Uterus (tissue), 4 donors: ENCODE measurements at places on chromosomes 12 and 14.

GRCh38 chr12:96327889-96328288 is 72.3 kb downstream of the CDK17 start:
- no peak for DNase-seq

DNA sequence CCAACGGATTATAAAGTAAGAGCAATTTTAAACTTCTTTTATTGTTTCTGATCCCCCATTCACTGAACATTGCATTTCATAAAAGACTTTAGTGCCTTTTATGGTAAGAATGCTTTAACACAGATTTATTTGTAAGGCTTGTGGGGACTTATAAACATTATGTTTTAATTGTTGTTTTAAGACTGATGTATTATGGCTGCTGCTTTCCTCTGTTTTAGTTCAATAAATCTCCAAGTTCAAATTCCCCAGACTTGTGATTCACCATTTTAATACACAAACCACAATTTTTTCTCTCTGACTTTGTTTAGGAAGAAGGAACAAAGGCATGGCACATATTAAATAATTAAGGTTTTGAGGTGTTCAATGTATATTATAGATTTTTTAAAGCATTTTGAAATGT is 753.3 kb downstream of the SLC6A15 start:
- DNase-seq = no peak

GRCh38 chr12:54765652-54766051 is 88.7 kb upstream of the MUCL1 start:
- no peak for DNase-seq

- DNase-seq = no peak
These were observed 140.6 kb upstream of the PRMT8 start for GRCh38 chr12:3350432-3350831.
